ENCODE measurements at places on chromosomes 4 and X. TPM values are rescaled to one million over a fixed set of nuclear protein-coding genes. Genes with fewer than 3 reads are reported as not detected.

ATOH1 gene
- not detected for total RNA-seq

DCAF12L1 gene
- total RNA-seq = not detected

TLR8 gene
- total RNA-seq = 0.39 TPM

AVPR2 gene
- 0.11 TPM for total RNA-seq

SPANXC gene
- total RNA-seq = not detected

SLC9A6 gene
- total RNA-seq = 16.4 TPM

APEX2 gene
- 11.7 TPM for total RNA-seq

ADH7 gene
- not detected for total RNA-seq

PAGE2B gene
- not detected for total RNA-seq

All from adrenal gland (tissue), 19 donors.